ENCODE measurements at places on chromosomes 6 and 20.

GRCh38 chr6:26493258-26493657, 6.8 kb upstream of the BTN1A1 start:
- DNase-seq = peak; percentile 8

GRCh38 chr6:148530976-148531375, 188.3 kb downstream of the SASH1 start:
- DNase-seq = no peak

DNA sequence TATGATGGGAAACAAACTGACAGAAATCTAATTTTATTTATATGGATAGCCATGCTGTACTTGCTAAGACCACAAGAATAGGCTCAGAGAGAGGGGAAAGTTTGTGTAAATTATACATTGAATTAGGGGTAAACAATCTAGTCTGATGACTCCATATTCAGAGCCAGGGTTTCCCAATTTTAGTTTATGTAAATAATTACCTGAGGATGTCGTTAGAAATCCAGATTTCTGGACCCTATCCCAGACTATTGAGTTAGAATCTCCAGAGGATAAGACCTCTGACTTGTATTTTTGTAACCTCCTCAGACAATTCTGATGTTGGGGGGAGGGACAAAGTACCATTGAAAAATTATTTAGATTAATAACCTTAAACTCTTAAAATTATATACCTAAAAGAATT, 18.3 kb downstream of the ACSS2 start:
- DNase-seq = no peak

GRCh38 chr20:53937929-53938367, 132.4 kb downstream of the BCAS1 start:
- no peak for DNase-seq

- DNase-seq = peak; percentile 10
Observed at GRCh38 chr6:94269256-94269655, 849.9 kb upstream of the EPHA7 start.

DNA sequence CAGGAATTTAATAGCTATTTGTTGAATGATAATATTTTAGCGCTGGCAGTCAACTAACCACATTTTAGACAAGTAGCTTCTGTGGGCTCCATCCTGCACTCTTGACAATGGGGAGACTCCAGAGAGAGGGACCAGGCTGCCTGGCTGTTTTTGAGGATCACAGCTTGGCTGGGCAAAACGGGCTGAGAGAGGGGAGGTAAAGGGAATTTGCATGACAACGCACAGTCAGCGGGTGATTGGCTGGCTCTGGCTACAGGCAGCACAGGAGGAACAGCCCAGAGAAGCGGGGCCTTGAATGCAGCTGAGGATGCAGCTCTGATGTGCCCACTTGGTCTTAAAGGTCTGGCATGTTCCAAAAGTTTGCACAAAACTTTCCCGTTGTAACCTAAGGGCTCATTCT, 41.2 kb downstream of the LRFN2 start:
- no peak for DNase-seq

DNA sequence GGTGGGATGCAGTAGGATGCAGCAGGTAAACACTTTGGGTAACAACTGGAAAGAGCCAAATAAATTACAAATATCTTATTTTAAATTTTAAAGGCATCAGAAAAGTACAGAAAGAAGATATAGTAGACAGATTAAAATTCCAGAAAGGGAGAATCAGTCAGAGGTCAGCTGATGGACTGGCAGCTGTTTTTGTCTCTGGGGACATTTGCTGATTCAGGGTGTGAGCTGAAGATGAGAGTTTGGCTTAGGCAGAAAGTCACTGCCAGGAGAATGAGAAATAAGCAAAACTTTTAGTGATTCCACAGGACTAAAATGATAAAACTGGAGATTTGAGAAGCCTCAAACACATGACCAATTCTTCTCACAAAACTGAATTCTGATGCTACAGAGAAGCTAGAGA, 39.5 kb downstream of the AHI1 start:
- DNase-seq = no peak

DNA sequence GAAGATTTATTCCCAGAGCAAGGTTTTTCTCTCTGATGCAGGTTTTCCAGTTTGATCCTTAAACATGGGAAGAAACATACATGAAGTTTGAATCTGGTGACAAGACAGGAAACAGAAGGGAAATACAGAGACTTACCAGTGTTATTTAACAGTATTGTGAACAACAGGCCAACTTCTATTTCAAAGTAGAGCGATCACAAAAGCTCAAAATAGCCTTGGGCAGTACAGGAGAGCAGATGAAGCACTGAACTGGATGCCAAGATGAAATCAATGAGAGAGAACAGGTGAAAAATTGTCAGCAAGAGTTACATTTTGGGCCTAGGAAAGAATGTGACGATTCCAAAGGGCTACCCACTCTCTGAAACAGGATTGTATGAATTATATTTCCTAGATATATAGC, 114.8 kb upstream of the PTPRK start:
- no peak for DNase-seq

DNA sequence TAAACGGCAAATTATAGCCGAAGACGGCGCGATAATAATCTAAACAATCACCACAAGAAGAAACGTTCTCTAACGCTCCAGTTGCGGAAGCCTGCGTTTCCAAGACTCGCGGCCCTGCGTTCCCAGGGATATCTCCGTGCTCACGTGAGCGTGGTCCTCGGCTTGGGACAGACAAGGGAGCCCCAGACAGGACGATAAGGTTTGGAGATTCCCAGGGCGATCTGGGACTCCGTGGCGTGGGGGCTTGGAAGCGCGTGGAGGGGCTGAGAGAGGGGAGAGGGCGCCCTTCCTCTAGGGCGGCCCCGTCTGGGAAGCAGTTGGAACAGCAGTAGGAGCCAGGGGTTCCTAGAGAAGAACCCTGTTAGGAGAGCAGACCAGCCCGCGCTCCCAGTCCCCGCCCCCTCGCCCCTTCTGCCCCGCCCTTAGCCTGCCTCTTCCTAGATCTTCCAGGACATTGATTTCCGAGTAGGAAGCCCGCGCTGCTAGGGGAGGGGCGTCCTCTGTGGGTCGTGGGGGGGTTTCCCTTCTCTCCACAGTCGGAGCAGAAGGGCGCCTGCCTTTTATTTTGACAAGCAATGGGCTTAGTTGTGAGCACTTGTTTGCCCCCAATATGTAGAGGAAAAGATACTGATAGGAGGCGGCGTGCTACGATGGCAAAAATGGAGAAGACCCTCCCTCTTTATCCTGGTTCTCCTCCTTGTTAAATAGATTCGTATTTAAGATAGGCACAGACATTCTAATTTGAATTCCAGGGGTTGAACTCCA, 10.6 kb downstream of the NRN1 start:
- DNase-seq = no peak

GRCh38 chr6:83911278-83911677, 51.8 kb downstream of the CYB5R4 start:
- no peak for DNase-seq

GRCh38 chr6:108836061-108836460, 12.2 kb upstream of the ARMC2 start:
- DNase-seq = no peak

DNA sequence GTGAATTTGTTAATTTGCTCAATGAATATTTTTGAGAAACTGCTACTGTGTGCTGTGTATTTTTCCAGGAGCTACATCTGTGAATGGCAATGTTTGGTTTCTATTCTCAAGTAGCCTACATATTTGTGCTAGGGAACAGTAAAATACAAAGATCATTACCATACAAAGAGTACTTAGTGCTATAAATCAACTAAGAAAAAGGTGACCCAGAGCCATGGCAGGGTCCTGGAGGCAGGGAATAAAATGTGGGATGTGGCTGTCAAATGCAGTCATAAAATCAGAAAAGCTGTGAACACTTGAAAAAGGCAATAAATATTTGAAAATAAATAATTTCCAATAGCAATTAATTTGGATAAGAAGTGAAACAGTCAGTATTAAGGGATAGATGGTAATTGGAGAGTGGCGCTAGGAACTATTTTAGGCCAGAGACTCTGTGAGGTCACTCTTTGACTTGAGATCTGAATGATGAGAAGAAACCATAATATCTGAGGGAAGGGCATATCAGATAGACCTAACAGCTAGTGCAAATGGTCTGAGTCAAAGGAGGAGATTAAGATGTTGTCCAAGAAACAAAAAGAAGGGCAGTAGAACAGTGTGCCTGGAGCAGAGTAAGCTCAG, 98.8 kb downstream of the MANEA start:
- no peak for DNase-seq

DNA sequence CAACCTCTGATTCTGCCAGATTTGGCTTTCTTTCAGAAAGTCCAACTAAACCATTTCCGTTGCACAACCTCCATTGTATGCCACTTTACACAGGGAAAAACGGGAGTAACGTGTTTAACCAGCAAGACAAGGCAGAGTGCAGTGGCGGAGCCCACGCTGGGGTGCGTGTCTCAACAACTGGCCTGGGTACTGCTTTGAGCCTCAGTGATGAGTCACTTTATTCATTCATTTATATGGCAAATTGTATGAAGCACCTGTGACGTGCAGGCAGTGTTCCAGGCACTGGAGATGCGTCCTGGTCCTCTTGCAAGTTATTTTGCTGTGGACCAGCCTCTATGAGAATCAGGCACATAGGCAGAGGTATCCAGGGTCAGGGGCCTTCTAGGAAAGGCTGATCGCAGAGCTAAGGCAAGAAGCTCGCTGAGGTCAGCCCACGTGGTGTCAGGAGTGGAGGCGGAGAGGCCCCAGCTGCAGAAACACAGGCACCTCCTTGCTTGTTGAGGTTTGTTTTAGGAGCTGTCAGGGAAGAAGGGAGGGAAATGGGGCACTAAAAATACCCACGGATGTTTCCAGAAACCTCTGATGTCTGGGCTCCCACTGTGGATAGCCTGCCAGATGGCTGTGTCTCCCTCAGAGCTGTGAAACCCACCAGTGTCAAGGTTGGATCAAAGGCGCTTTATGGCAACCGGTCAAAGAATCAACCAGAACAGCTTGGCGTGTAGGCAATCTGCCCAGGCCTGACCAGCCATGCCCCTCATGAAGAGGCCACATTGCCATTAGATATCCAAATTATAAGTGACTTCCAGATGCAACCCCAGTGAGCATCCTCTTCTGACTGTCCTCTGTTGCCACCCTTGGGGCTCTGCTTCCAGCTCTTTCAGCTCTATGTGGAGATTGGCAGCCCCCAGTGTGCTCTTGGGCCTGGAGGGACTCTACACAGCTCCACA, 157.2 kb downstream of the CD83 start:
- no peak for DNase-seq

DNA sequence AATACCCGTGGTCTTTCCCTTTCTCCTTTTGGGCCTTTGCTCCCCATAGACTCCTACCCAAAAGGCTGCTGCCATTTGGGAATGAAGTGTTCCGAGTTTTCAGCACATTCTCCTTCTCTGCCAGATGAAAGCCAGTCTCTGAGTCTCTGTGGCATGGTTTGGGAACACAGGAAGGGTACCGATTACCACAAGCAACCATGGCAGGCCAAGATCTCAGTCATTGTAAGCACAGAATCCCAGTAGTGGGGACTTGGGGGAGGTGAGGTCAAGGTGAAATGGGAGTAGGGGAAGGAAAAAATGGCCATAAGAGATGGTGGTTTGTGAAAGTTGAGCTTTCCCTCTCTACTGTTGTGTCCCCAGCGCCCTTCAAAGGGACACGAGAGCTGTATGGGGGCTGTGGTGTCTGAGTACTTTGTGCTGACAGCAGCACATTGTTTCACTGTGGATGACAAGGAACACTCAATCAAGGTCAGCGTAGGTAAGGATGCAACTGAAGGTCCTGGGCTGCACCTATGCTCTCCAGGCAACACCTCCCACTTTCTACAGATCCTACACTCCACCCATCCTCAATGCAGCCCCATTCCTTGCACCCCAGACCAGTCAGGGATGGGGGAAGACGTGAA, 4.1 kb downstream of the CFB start:
- DNase-seq = no peak

- peak; percentile 51 for DNase-seq
Observed at GRCh38 chr20:34522969-34523871, 7.0 kb downstream of the DYNLRB1 start.

- DNase-seq = no peak
Observed at GRCh38 chr6:9647599-9647998, 767.3 kb downstream of the TFAP2A start.

DNA sequence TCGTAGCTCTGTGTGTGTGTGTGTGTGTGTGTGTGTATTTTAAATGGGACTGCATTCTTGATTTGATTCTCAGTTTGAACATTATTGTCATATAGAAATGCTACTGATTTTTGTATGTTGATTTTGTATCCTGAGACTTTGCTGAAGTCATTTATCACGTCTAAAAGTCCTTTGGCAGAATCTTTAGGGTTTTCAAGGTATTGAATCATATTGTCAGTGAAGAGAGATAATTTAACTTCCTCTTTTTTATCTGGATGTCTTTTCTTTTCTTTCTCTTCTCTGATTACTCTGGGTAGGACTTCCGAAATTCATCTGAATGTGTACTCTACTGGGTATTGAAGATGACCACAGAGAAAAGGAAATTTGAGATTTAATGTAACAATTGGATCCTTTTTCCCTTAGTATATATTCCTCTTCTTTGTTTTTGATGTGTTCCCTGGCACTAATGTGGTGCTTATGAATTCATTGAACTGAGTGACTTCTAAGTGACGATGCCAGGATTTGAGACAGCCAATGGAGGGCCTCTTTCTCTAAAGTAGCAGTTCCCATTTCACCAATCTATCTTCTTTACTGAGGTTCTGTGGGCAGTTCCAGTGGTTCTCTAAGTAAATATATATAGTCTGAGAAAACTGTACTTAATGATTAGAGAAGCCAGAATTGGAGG, 47.6 kb downstream of the TNFAIP3 start:
- no peak for DNase-seq

DNA sequence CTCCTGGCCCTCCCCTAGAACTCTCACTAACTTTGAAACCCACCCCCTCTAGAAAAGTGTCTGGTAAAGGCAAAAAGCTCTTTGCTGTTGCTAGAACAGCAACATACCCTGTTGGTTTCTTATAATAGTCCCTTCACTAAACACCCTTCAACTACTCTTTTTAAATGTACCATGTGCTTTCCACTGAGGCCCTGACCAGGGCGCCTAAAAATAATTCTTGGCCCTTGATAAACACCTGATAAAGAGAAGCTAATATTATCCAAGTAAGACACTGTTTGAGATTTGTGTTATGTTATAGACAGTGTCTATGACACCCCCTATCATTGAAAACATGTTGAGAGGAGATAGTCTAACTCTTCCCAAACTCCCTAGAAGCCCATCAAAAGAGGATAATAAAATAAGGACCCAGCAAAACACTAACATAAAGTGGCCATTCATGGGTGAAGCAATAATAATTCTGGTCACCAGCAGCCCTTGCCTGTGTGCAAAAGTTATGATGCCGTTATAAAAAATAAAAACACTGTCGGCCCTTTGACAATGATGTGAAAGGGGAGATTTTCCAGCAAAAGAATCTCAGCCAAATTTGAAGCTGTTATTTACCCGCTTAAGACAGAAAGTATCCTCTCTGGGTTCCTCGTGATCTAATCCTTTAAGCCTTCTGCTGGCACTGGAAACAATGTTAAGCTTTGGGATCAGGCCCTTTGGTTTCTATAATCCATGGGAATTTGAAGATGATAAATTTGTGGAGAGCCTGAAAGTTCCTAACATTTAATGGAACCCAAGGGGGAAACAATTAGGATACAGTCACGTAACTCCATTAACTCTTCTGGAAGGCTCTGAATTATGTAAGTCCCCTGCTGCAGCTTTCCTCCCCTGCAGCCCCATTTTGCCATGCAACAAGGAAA, 122.6 kb upstream of the PLCB4 start:
- DNase-seq = no peak

GRCh38 chr6:149846321-149846720, 17.8 kb downstream of the LRP11 start:
- peak; percentile 88 for DNase-seq
